Aorta (tissue), 5 donors: ENCODE measurements at places on chromosomes 1 and 21. TPM values are rescaled to one million over a fixed set of nuclear protein-coding genes. Genes with fewer than 3 reads are reported as not detected.

DNA sequence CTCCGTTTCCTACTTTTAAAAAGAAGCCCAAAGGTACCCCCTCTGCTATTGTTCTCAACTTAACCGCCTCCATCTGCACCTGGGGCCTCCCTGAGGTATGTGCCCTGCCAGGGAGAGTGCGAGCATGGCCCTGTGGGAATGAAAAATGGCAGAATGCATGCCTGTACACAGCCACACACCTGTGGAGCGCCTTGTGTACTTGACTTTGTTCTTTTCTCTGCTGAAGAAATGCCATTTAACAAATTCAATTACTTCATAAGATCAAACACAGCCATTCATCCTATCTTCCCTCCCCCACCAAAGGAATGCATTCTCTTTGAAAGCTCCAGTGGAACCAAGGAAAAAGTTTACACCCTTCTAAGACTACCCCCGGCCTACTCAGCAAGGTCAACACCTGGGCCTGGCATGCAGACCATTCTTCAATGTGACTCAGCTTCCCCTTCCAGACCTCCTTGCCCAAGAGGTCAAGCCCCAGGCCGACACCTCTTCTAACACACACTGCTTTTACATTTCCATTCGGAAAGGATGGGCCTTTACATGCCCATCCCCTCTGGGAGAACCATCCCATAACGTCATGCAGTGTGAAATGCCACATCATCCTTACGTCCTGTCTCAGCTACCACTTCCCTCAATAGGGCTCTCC is 123.7 kb downstream of the SMYD2 start:
- DNase-seq = no peak

GRCh38 chr21:29189353-29189752 is 58.9 kb downstream of the MAP3K7CL start:
- no peak for DNase-seq

DNA sequence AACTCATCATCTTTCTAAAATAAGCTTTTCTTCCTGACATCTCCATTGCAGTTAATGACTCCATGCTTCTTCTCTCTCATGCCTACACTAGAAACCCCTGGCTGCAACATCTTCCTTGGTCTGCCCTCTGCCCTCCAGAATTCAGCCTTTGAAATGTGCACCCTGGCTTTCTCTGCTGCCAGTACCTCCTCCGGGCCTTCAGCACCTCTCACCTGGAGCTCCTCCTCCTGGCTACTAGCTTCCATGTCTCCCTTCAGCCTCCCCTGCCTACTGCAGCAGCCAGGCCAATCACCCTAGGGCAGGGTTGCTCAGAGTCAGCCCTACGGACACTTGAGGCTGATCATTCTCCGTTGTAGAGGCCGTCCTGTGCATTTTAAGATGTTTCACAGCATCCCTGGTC is 18.3 kb downstream of the SUSD4 start:
- no peak for DNase-seq

- DNase-seq = no peak
Observed at GRCh38 chr1:14474856-14475255, 123.6 kb upstream of the KAZN start.

DNA sequence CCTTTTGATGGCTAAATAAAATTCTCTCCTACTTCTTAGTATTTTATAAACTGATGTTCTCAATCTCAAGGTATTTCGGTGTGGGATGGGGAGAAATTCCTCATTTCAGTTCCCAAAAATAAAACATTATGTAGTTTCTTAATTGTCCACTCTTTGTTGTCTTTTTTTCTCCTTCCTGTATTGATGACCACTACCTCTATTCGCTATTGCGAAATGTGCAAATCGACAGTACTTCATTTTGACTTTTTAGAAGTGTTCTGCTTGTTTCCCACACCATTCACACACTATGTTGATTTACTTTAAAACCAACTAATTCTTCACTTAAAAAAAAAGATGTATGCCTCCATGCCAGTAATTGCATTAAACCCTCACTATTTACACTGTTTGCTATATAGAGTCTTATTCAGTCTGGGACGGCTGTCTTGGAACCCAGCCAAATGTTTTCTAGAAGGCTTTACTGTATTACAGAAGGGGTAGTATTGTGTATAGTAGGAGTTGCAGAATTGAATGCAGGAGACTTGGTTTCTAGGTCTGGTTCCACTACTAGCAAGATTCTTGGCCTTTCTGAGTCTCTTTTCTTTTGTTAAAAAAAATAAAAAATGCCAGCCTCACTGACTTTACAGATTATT is 5.6 kb downstream of the RNF2 start:
- no peak for DNase-seq

DNA sequence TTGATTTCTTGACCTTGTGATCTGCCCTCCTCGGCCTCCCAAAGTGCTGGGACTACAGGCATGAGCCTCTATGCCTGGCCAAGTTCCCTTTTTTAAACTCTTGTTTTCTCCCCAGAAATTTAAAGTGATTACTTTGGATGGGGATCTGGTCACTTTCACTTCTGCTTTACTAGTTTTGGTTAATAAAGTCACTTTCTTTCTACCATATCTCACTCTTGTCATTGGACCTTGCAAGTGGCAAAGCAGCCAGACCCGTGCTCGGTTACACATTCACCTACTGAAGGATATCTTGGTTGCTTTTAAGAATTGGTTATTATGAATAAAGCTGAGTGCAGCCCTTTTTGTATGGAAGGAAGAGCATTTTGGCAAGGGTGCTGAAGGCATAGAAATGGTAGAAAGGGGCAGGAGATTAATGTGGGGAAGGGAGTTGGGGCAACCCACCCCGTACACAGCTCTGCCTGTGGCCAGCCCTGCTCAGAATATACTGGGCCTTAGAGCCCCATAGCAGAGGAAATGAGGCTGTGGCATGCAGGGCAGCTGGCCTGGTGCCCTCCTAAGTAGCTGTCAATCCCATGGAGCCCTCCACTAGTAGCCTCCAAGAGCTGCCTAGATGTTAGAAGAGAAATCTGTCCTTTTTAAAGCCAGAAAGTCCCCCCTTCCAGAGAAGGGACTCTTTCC is 40.7 kb downstream of the CD2 start:
- no peak for DNase-seq

GRCh38 chr1:109732390-109732881 is 8.4 kb downstream of the GSTM3 start:
- no peak for DNase-seq

DNA sequence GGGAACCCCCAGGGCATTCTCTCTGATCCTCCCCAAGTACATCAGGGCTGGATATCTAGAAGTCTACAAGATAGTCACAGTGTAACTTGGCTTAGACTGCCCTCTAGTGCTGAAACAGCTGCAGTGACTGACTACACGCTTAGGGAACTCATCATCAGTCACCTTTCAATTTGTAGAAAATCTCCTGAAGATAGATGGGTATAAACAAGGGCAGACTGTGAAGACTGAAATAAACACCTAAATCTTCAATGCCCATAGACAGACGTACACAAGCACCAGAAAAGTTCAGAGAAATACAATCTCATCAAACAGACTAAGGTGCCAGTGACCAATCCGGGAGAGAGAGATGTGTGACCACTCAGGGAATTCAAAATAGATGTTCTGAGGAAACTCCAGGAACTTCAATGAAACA is 46.6 kb downstream of the PACC1 start:
- DNase-seq = no peak

- DNase-seq = no peak
Observed at GRCh38 chr1:67889953-67890567, 56.8 kb upstream of the GNG12 start.

GRCh38 chr1:199109160-199109559 is 470.3 kb downstream of the PTPRC start:
- no peak for DNase-seq

DNA sequence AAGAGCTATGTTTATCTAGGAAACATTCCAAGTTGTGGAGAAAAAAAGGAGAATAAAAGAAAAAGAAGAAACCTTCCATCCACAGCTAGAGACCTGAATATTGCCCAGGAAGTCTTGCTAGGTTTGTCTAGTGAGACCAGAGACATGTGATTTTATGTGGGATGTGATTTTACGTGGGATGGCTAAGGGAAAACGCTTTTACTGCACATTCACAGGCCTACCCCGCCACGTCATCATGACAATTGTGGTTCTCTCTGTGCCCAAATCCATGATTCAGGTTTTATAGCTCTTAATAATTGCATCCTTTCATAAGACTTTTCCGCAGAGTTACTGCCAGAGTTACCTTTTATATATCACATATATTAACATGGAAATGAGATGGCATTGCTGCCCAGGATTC is 86.4 kb upstream of the SSX2IP start:
- no peak for DNase-seq

- DNase-seq = no peak
Observed at GRCh38 chr1:162196387-162196786, 126.9 kb downstream of the NOS1AP start.

DNA sequence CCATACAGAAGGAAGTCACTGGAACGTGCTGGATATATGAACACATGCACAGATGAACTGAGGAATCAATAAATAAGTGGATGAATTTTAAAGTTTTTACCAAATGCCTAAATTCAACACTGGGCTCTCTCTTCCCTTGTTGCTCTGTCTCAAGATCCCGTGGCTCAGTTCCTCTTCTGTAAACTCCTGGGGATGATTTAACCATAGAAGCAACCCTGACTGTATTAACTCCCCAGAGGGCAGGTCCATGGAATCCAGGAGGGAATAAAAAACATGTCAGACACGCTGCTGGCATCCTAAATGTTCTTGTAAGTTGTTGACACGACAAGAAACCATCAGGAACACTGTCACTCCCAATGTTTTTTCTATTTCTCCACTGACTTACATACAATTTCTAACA is 45.3 kb upstream of the GPR157 start:
- DNase-seq = no peak

GRCh38 chr1:178066908-178067614 is 26.8 kb upstream of the RASAL2 start:
- no peak for DNase-seq

DNA sequence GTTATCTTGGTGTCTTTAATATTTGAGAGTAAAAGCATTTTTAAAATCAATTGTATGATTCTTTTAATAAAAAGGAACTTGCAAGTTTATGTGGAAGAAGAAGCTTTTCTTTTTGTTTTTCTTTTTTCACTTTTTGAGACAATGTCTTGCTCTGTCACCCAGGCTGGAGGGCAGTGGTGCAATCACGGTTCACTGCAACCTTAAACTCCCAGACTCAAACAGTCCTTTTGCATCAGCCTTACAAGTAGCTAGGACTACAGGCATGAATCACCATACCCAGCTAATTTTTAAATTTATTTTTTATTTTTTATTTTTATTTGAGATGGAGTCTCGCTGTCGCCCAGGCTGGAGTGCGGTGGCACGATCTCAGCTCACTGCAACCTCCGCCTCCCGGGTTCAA is 34.1 kb downstream of the CMPK1 start:
- no peak for DNase-seq

- DNase-seq = peak; percentile 78
Observed at GRCh38 chr1:219088778-219089557, 84.7 kb upstream of the LYPLAL1 start.

DNA sequence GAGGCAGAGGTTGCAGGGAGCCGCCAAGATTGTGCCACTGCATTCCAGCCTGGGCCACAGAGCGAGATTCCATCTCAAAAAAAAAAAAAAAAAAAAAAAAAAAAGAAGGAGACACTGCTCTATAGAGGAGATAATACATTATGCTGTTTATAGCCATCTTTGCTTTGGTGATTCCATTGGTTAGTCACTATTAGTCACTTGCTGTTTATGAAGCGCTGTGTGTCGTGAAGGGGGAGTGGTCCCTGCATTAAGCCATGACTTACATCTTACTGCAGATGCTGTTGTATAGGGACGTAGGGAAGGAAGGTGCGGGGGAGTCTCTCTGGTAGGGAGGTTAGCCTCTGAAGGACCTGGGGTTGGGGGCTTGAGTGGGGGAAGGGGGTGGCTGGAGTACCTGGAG is 48.3 kb downstream of the HUNK start:
- no peak for DNase-seq

DNA sequence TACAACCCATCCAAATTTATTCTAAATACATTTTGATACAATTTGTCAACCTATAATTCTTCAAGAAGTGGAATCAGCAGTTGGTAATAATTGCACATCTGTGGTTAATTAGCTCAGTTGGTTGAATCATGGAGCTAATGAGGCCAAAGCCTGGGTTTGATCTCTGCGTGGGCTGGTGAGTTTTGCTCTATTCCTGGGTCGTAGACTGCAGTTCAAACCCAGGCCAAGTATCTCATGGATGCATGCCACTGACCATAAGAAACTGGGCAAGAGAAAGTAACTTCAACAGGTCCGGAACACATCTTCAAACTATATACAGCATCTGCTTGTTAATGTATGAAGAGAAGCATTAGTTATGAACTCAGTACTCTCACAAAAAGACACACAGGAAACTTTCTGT is 779.7 kb downstream of the USP25 start:
- DNase-seq = no peak

GRCh38 chr1:22117851-22118250 is 25.0 kb downstream of the WNT4 start:
- DNase-seq = no peak

DNA sequence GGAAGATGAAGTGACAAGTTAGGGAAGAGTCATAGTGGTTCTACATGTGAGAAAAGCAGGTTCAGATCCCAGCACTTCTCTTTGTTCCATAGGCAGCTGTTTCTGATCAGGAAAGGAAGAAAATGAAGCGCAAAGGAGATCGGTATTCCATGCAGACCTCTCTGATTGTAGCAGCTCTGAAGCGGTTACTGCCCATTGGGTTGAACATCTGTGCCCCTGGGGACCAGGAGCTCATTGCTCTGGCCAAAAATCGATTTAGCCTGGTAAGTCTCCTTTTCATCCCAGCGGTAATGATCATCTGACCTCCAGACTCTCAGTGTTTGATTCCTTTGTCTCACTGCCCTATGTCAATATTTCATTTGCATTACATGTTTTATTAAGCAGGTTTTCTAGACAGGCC is 173.6 kb downstream of the ZP4 start:
- DNase-seq = no peak

DNA sequence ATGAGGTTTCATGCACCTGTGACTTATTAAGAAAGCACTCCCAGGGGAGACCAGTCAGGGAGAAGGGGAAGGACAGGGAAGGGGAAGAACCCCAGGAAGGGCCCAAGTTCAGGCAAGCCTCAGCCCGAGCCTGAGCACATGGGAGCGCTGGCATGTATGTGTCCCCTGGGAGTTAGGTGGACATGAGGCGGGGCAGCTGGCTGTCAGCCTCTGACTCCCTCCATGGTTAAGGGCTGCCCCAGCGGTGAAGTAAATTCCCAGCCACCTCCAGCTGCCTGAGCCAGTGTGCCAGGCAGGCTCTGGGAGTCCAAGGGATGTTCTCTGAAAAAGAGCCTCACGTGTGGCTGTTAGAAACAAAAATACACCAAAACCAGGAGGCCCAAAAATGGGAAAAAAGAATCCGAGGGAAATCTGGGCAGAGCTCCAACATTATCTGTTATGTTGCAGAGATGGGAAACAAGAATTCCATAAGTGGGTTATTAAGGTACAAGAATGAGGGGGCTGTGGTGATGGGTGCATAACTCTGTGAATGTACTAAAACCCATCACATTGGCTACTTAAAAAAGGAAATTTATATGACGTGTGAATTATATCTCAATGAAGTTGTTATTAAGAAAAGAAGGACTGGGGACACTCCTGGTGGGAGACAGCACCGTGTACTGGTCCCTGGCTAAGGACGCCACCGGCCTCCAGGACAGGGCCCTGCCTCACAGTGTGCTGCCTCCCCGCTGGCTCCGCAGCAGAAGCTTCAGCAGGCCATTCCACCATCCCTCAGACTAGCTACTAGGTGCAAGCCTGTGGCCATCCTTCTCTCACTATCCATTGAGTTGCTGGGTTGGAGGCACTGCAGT is 18.7 kb downstream of the DMRTB1 start:
- DNase-seq = no peak

The PRAMEF33 gene
- total RNA-seq = not detected

The RRP1B gene
- total RNA-seq = 15.9 TPM

The C1orf116 gene
- 0.13 TPM for total RNA-seq

The NBPF6 gene
- not detected for total RNA-seq

The LCE3D gene
- not detected for total RNA-seq

The S100A5 gene
- not detected for total RNA-seq

The PGLYRP3 gene
- not detected for total RNA-seq

The KRTAP19-1 gene
- not detected for total RNA-seq

The KRTAP10-9 gene
- not detected for total RNA-seq
